ENCODE measurements at places on chromosomes 2 and 18.

GRCh38 chr18:77544792-77545191 is 295.1 kb downstream of the GALR1 start:
- no peak for DNase-seq

DNA sequence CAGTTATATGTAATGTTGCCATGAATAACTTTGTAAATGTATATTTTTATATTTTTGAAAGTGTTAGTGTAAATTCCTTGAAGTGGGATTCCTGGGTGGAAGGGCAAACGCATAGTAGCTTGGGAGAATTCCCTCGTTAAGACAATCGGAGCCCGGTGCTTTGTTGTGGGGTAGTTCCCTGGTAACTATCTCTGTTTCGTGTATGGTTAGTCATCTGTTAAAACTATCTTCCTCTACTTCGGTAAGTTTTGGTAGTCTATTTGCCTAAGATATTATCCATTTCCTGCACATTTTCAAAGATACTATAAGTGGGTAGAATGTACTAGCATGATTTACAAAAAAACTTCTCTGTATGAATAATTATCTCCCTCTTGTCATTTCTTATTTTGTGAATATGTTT is 113.8 kb upstream of the NRXN1 start:
- no peak for DNase-seq

GRCh38 chr2:24403832-24404212 is 43.5 kb upstream of the ITSN2 start:
- DNase-seq: no peak

- DNase-seq: no peak
These were observed 12.5 kb upstream of the HAAO start for GRCh38 chr2:42804891-42805290.
